ENCODE measurements at places on chromosomes 4 and X.

- no peak for DNase-seq
These were observed 38.6 kb upstream of the NHS start for GRCh38 chrX:17336377-17336776.

DNA sequence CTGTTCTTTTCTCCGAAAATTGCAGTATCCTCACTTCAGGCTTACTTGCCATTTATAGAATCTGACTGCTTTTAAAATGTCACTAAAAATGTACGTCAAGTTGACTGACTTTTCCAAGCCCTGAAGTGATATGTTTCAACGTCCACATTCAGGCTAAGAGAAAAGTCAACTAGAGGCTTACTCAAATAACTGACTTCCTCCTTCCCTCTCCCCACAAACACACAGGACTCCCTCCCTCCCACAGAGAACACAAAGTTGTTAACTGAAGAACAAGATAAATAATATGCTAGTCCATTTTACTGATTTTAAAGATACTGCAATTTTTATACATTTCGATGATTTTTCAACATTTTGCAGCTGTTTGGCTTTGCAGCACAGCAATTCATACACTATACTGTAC, 13.8 kb upstream of the CDKL2 start:
- DNase-seq = no peak

DNA sequence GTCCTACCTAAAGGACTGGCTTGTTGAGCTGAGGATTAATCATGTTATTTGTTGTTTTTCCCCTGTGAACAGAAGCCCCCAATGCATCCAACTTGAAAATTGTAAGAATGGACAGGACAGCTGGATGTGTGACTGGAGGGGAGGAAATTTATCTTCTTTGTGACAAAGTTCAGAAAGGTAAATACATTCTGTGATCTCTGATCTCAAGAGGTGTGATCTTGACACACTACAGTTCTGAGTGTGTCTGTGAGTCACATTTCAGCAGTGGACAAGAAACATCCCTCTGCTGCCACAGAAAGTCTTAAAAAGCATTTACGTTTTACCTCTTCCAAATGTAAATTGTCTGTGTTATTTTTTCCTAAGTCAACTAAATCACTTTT, 79.3 kb downstream of the NFKB1 start:
- no peak for DNase-seq

DNA sequence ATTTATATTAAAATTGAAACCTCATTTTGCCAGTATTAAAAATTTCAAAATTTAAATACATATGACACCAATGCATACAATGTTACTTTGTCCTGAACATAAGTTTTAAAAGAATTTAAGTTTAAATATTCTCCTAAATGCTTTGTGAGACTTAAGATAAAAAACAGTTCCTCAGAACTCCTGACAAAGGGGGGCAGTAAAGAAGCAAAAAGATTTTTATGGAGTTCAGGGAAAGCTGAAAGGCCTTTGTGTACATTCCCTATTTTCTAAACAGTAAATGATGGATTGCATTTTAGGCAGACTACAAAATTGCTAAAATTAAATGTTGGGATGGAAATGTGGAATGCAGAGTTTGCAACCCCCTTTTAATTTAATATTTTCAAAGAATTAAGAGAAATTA, 81.7 kb downstream of the SNCA start:
- no peak for DNase-seq

DNA sequence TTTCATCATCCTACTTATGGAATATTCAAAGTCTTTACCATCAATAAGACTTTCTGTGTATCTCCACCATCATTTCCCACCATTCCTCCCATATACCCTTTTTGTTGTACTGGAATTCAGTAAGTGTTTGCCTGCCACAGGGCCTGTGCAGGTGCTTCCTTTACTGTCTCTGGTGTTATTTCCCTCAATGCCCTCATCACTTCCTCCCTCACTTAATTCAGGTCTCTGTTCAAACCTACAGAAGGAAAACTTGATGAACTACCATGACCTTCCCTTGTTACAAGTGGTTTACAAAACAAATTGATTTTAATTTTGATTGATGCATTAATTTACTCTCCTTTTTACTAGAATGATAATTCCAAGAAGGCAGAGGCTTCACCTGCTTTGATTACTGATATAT, 159.5 kb upstream of the FAT4 start:
- DNase-seq = no peak

- no peak for DNase-seq
These were observed 231.4 kb upstream of the ANKRD50 start for GRCh38 chr4:124943938-124944337.

DNA sequence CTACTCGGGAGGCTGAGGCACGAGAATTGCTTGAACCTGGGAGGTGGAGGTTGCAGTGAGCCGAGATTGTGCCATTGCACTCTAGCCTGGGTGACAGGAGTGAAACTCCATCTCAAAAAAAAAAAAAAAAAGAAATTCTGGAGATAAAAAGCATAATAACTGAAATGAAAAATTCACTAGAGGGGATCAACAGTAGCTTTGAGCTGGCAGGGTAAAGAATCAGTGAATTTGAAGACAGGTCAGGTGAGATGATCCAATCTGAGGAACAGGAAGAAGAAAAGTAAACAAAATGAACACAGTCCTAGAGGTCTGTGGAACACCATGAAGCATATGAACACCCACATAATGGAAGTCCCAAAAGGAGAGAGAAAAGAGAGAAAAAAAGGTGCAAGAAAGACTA, 15.0 kb downstream of the TIMP1 start:
- DNase-seq = no peak

GRCh38 chrX:39595977-39596376, 501.8 kb downstream of the BCOR start:
- no peak for DNase-seq

GRCh38 chr4:94550352-94550751, 98.6 kb downstream of the PDLIM5 start:
- DNase-seq = no peak

- no peak for DNase-seq
These were observed 6.8 kb upstream of the CTBP1 start for GRCh38 chr4:1255699-1256098.

GRCh38 chr4:95124906-95125504, 367.2 kb downstream of the BMPR1B start:
- DNase-seq = no peak

DNA sequence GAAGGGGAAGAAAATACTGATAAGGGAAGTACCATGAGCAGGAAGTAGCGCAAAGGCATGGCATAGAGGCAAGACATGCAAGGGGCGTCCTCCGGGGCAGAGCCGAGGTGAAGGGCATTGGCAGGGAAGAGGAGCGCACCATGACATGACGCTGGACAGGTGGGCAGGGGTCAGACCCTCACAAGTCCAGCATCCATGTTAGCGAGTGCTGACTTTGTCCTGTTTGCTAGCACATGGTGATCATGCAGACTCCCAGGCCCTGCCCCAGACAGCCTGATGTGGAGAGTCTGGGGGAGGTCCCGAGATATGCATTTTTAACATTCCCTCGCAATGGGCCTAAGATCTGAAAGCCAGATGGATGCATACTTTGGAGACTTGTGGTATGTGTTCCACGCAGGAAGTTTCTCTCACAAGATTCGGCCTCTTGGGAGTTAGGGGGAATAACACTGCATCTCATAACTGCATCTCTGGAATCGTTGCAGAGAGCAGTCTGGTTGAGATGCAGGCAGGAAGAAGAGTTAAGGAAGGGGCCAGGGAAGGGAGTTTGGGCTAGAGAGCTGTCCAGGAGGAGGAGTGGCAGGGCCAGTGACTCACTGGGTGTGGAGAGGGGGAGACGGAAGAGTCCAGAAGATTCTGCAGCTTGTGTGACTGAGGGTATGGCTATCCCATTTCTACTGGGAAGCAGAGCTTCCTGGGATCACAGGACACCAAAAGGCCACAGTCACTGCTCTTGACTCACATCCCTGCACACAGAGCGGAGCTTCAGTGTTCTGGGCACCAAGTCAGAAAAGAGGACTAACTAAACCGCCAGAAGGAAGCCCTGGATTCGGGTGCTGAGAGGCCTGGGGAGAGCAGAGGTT, 59.7 kb downstream of the FAM184B start:
- peak; percentile 67 for DNase-seq

DNA sequence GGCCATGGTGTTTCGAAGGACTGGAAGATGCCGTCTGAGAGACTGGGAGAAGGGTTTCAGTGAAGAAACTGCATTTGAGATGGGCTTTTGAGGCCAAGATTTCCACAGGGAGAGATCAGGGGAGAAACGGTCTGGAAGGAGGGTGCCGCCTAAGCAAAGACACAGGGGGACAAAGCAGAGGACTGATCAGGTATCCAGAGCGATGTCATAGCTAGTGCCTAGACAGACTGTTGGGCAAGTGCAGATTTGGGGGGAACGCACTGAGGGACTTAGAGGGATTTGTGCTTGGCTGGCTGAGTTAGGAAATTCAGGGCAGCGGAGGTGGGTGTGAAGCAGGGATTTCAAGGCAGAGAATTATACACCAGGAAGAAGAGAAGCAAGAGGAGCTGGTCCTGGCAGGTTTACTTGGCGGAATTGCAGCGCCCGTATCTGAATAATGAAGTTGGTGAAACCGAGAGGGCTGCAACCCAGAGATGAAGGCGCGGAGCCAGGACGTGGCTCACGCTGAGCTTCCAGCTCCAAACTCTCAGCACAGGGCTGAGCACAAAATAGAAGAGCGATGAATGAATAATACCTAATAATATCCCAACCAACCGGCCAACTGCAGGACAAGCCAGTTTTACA, 106.9 kb downstream of the MAML3 start:
- no peak for DNase-seq

- no peak for DNase-seq
These were observed 129.9 kb upstream of the BANK1 start for GRCh38 chr4:101660607-101661006.

DNA sequence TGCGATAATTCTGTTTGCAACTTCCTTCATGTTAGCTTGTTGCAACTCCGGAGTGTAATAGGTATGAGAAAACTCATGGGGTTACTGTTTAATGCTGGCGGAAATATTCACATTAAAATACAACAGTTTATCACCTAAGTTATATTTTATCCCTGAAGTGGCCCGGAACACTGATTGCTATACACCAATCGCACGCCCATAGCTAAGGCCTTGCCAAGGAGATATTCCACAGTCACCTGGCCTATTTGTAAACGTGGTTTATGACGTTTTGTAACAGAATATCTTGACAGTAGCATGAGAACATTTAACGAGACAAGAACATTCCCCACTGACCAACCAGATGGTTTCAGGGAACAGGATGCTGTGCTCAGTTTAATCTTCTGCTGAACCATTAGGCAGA, 23.2 kb upstream of the FAM90A26 start:
- no peak for DNase-seq

DNA sequence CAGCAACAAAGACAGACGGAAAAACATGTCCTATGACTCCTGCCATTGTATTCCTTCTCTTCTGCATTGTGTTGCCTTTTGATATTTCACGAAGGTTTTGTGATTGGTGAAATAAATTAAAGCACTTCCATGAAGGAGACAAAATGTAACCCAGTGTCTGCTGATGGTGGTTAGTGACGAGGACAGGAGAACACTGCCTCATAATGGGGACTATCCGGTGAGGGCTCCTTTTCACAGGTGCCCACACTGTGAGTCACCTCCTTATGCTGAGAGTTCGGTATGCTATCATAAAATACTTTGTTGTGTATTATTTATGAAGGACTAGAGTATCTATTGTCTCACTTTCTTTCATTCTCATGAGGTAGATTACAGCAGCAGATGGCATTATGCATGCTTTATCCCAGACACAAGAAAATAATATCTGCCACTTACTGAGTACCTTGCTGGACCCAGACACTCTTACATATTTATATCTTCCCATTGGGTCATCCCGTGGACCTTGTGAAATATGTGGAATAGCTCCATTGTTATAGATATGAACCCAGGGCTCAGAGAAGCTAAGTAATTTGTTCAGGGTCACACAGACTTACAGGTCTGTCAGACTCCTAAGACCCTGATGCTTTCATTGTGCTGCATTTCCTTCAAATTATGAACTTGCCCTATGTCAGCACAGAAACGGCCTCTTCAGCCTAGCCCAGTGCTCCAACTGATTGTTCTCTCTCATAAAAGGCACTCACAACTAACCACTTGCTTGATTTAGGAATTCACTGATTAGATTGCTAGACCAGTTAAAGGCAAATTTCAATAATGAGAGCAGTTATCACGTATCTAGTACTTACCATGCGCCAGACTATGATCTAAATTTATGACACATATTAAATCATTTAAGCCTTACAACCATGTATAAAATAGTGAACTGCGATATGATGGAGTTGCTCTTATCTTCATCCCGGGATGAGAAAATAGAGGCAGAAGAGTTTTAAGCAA, 31.2 kb downstream of the PLS3 start:
- DNase-seq = no peak

- DNase-seq = no peak
These were observed 88.5 kb upstream of the ETNPPL start for GRCh38 chr4:108851366-108851765.

DNA sequence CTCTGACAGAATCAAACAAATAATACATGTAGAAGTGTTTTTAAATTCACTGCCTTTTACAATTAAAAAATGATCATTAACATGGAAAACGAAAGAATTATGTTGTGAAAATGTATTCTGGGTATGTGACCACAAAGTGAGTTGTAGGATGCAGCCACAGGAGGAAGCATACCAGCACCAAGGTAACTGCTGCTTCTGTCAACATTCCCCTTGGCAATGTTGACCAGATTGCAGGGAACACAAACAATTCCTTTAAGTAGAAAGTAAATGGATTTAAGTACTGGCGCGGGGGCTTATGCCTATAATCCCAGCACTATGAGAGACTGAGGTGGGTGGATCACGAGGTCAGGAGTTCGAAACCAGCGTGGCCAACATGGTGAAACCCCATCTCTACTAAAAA, 1877.9 kb upstream of the PCDH7 start:
- DNase-seq = no peak

DNA sequence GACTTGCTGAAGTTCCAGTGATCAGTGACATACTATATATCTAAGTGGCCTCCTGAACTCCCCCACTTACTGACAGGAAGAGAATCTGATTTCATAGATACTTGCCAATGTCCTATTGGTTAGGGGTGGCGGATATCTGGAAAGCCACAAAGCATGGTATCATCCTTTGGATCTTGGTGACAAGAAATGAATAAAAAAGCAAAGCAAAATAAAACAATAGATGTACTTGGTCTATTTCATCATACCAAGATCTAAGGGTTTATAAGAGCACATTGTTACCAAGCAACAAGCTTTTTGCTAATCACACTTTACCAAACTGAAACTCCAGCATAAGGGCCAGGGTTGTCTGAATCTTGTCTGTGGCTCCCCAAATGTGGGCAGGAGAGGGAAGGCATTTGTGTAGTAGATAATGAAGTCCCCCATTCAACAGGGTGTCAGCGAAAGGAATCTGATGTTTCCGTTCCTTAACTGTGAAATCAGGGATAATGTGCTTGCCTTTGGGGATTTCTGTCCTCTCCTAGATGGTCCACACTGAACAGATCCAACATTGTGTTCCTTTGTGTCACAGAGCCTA, 125.0 kb upstream of the SMIM10 start:
- no peak for DNase-seq

GRCh38 chr4:4524364-4524763, 17.5 kb downstream of the STX18 start:
- DNase-seq = no peak

- no peak for DNase-seq
These were observed 36.7 kb upstream of the GABRQ start for GRCh38 chrX:152600853-152601633.

- DNase-seq = no peak
These were observed 53.3 kb downstream of the WFS1 start for GRCh38 chr4:6322761-6323566.

All from AG04449 (cell line).